ENCODE measurements at places on chromosomes 1 and 21.

DNA sequence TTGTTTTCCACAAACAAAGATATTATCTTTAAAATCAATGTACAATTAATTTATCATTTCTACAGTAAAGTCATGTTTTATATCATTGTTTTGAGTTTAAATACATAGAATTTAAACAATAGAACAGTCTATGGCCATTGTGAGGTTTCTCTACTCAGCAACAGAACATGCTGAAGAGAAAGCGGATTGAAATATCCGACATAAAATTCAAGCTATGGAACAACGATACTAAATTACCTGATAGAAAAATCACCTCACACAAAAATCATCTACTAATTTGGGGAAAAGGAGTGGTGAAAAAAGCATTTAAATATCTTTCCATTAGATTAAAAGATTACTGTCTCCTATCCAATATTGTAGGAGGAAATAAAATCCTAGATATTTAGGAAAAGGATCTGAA lies 12.6 kb downstream of the CDKN2C start:
- DNase-seq = no peak

- DNase-seq = no peak
These were observed 348.5 kb downstream of the PTPRU start for GRCh38 chr1:29584776-29585175.

GRCh38 chr1:225941187-225941941 lies at the start of gene LEFTY2:
LEFTY2 (minus strand) TSS chr1:225941220; CDS start chr1:225941140, 80 bp downstream.
- no peak for DNase-seq

DNA sequence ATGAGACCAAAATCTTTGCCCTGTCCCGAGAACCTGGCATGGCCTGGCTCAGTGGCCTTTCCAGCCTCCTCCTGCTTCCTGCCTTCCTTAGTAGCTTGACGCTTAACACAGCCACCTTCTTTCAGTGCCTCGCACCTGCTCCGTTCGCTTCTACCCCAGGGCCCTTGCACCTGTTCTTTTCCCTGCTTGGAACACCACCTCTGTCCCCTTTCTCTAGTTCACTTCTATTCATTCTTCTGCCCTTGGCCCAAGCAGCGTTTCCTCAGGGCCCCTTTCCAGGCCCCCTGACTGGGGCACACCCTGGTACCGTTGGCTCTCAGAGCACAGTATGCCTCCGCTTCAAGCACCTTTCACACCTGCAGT lies 9.0 kb upstream of the HTR6 start:
- DNase-seq = no peak

GRCh38 chr1:197141575-197141974 lies 4.9 kb downstream of the ASPM start:
- DNase-seq = no peak

DNA sequence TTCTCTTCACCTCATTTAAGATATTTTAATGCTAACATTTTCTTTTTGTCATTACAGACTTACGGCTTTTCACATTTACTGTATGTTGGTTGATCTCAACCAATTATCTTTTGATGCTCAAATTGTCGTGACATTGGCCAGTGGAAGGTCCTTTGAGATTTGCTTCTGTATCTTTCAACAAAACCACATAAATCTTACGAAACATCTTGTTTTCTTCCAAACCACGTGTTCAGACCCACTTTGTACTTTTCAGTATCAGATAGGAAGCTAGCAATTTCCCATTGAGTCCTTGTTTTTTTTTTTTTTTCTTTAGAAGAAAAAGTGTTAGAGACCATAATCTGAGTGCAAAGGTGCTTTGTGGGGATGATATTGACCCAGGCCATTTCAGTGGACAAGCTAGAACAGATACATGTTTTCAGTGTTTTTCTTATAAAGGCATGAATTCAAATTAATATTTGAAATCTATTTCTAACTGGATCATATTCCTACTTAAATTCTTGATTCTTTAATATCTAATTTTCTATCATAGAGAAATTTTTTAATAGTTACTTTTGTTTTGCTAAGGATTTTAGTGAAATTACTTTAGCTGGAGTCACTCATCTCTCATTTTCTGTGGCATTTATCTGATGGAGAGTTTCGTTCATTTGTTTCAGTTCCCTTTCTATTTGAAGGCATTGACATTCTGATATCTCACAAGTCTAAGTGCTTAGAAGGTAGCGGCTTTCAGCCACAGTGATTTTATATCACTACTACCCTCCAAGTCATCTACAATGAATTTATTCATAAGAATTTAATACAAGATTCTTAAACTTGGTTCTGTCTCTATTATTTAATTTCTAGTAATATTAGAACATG lies 26.7 kb downstream of the ATG4C start:
- no peak for DNase-seq

- DNase-seq = no peak
These were observed 516 bp upstream of the NMNAT2 start for GRCh38 chr1:183418696-183419095.

GRCh38 chr1:10724052-10724494 lies 72.4 kb downstream of the CASZ1 start:
- no peak for DNase-seq

DNA sequence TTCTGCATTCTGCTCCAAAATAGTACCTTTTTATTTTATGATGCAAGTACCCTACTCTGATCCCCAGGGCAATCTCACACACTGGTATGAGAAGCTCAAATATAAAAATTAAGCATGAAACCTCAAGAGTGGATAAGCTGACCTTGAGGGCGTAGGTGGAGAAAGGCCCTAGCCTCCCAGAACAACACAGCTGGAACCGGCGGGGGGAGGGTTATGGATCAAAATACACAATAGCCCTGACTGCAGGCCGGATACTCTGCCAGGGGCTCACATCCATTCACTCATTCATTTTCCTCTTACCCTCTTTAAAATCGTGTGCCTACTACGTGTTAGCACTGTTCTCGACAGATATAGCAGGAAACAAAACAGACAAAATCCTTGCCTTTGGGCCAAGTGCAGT lies 32.8 kb upstream of the ECE1 start:
- DNase-seq = no peak

DNA sequence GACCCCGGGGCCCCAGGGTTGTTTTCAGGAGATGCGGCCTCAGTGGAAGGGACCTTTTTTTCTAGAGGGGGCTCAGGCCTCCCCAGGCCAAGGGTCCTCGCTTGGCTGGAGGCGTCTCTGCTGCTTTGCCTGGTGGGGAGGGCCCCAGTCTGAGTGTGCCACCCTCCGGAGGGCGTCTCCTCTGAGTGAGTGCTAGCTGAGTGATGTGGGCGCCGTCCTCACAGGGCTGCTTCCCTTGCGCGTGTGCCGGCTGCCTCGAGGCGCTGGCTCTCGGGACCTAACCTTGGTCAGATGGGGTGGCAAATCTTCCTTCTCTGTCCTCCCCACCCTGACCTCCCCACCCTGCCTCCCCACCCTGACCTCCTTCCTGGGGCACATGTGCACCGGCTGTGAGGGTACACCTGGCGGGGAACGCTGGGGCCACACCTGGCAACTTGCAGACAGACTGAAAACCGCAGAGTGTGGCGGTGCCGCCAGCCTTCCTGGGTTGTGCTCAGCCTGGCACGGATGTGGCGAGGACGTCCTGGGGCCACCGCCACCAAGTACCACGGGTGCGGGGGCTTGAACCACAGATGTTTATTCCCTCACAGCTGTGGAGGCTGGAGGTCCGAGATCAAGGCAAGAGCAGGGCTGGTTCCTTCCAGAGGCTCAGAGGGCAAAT lies 93.0 kb upstream of the TTC34 start:
- DNase-seq = no peak

- no peak for DNase-seq
These were observed 39.4 kb downstream of the PAFAH2 start for GRCh38 chr1:25958465-25958864.

GRCh38 chr1:1318131-1318652 lies 6.3 kb downstream of the INTS11 start:
- DNase-seq = no peak

DNA sequence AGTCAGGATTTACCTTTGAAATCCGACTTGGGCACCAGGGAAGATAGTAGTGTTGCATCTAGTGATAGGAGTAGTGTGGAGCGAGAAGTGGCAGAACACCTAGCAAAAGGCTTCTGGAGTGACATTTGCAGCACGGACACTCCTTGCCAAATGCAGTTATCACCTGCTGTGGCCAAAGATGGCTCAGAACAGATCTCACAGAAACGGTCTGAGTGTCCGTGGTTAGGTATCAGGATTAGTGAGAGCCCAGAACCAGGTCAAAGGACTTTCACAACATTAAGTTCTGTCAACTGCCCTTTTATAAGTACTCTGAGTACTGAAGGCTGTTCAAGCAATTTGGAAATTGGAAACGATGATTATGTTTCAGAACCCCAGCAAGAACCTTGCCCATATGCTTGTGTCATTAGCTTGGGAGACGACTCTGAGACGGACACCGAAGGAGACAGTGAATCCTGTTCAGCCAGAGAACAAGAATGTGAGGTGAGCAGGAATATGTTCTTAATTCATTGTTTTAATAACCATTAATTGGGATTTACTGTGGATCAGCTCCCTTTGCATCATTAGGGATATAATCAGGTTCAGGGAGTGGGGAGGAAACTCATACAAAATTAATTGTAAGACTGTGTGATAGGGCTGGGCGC lies 28.3 kb downstream of the BACH1 start:
- DNase-seq = no peak

- no peak for DNase-seq
These were observed 28.2 kb upstream of the LGALS8 start for GRCh38 chr1:236495467-236496112.

DNA sequence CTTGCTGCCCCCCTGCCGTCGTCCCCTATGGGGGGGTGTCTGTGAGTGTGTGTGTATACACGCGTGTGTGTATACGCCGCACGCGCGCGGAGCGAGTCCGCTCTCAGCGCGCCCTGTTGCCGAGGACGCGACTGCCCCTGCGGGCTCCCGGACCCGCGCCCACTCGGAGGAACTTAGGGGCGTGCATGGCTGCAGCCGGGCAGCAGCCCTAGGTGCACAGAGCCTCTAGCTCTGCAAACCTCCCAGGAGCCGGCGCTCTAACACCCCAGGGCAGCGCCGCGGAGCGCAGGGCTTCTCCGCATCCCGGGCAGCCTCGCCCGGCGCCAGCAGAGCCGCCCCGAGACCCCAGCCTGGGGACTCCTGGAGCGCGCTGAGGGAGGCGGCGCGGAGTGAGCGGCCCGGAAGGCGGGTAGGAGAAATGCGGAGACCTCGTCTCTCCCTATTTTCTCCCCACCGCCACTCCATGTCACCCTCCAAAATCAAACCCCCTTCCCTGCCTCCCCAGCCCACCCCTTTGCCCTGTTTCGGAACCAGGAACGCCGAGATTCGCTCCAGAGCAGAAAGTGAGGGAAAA lies 574 bp downstream of the ITPKB start:
- DNase-seq = no peak

DNA sequence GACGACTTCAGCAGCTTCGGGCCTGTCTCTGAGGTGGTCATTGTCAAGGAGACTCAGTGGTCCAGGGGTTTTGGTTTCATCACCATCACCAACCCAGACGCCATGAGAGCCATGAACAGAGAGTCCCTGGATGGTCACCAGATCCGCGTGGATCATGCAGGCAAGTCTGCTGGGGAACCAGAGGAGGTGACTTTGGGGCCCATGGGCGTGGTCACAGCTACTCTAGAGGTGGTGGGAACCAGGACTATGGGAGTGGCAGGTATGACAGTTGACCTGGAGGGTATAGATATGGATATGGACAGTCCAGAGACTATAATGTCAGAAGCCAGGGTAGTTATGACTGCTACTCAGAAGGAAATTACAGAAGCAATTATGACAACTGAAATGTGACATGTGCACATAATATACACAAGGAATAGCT lies 19.3 kb upstream of the METTL13 start:
- no peak for DNase-seq
